ENCODE measurements at places on chromosomes 5 and 9.

- DNase-seq: no peak
These were observed 301.7 kb downstream of the NSG2 start for GRCh38 chr5:174347183-174347582.

- DNase-seq: no peak
These were observed 127.6 kb downstream of the SLIT3 start for GRCh38 chr5:169173372-169173771.

DNA sequence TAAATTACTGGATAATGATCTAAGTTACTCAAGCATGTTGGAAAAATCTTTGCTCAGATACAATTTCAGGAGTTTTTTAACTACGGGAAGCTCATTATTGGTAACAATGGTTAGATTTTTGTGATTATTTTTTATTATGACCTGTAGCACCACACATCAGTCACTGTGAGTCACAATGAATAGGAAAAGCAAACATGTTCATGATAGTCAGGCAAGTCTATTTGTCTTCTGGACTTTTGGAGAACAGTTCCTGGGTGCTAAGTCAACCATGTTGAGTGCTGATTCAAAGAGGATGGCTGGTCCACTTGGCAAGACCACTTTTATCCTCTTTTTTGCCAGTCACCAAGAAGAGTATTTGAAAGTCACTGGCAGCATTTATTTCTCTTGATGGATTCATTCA, 403.2 kb downstream of the KIF4B start:
- no peak for DNase-seq

- DNase-seq: no peak
These were observed 128.7 kb downstream of the PALM2AKAP2 start for GRCh38 chr9:109908459-109909390.

- peak; percentile 53 for DNase-seq
These were observed 60.2 kb downstream of the FBXO38 start for GRCh38 chr5:148443998-148444397.

DNA sequence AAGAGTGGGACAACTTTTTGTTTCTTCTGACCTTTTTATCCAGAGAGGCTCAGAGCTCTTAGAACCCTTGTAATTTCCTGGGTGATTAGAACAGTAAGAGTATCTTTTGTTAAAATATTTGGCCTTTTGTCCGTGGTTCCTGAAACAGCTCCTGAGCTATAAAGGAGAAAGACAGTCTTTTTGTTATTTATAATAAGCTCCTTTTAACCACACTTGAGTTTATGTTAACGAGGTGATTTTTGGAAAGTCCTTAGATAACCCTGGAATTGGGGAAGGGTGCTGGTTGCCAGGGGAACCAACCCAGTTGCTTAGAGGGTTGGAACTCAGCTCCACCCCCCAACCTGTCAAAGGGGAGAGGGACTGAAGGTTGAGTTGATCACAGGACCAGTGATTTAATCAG, 4.8 kb downstream of the ZNF483 start:
- DNase-seq: no peak

- DNase-seq: no peak
These were observed 103.4 kb downstream of the CFAP95 start for GRCh38 chr9:69923972-69924371.

DNA sequence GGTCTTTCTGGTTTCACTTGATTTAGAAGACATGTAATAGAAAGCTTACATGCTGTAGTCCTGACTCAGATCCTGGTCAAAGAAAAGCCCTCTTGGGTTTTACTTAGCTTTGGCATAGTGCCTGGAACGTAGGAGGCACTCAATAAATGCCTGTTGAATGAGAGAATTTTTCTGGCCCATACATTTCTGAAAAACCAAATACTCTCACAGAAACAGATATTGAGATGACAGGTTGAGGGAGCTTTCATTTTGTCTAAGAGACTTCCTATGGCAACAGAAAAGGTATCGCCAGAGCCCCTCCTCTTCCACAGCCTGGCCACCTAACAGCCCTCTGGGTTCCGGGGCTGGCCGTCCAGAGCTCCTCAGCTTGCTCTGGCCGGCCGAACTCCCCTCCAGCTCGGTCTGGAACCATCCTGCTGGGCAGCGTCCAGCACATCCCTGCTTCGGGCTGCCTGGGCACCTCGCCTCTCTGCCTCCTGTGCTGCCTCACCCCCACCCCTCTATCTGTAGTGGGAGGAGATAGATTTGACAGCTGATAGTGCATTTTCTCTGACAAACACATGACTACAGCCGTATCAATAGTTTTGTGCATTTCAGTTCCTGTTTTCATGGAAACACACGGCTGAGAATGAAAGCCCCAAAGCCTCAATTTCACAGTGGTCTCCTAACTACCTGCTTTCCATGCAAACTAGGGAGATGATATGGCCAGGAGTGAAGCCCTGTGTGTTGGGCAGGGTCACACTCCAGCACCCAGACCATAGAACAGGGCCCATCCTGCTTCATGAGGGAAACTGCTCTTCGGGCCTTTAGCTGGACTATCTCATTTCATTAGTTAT, 1.1 kb downstream of the IL4 start:
- peak; percentile 76 for DNase-seq

GRCh38 chr5:128303593-128303992, 220.0 kb downstream of the SLC12A2 start:
- no peak for DNase-seq

DNA sequence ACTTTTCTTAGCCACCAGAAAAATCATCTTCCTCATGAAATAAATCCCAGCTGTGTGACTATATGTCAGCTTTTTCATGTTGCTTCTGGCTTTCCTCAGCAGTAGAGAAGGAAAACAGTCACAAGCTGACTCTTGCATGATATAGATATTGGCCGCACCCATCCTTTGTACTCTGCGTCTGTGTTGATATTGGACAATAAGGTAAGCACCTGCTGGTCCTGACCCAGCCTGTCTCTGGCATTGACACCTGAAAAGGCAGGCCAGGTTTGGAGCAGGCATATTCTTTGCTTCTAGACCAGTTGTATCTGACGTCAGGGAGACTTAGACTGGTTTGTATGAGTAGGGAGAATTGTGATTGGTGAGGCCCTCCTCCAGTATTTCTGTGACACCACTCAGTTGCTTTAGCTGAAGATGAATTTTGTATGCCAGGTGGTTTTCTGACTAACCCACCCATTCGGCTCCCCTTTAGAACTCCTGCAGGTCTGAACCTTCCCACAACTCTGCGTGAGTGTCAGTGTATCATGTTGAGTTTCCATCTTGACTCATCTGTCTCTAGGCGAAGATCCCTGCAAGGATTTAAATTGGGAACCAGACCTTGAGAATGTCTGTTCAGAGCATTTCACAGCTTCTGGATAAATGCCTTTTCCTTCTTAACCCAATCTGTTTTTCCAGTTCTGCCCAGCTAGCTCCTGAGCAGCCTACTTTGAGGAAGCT, 151.2 kb upstream of the RUSC2 start:
- DNase-seq: no peak

GRCh38 chr5:138663009-138663408, 87.8 kb upstream of the HSPA9 start:
- no peak for DNase-seq

DNA sequence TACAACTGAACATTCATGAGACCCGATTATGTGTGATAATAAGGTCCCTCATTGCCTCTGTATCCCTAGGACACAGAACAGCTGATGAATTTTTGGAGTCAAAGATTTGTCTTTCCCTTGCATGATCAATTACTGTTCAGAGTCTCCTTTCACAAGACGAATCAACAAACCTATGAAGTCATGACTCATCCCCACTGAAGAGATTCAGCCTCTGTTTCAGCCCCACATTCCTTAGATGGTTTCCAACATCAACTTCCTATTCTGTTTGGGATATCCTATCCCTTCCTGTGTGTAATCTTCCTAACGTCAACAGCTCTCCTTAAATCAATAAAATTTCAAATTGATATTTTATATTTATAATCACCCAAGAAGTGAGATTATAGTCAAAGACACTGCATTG, 199.0 kb downstream of the DNAH5 start:
- peak; percentile 39 for DNase-seq

- no peak for DNase-seq
These were observed 1151.6 kb upstream of the CDH9 start for GRCh38 chr5:28190011-28190410.

DNA sequence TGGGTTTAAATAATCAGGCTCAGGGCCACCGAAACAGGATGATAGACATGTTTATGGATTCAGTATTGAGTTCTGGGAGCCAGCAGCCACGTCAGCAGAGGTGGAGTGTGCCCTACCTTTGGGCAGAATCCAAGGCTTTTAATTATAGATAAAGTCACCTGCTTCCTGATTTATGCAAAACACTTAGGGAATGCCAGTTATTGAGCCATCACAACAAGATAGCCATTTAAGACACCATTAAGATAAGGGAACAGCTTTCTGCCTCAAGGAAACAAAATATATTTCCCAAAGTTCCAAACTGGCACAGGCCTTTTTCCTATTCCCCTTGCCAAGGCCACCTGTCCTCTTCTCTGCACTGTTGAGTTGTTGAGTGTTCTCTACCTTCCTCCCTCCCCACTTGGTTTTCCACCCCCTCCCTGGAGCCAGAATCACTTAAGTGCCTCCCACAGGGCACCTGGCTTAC, 2.4 kb downstream of the CCL28 start:
- DNase-seq: no peak

GRCh38 chr5:154603953-154604679, 126.1 kb upstream of the HAND1 start:
- DNase-seq: no peak

GRCh38 chr5:10317825-10318682, 10.4 kb upstream of the CMBL start:
- DNase-seq: no peak

DNA sequence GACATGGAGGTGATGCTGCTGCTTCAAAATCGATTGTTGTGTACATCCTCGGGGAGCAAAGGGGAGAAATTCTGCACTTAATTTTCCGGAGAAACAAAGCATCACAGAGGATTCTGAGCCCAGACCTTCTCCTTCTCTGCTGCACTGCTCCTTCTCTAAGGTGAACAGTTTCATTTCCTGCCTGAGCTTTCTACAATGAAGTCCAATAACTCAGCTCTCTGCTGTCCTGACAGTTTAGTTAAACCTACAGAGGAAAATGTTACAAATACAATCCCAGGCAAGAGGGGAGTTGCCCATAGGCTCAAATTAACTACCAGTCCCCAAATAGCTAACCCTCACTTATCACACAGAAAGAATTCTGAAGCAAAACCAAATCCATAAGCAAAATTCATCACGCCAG, 206.3 kb downstream of the EFNA5 start:
- no peak for DNase-seq

All from HTR-8/SVneo (cell line).